Sigmoid colon (tissue), 7 donors: ENCODE measurements at places on chromosomes 7 and 10. TPM values are rescaled to one million over a fixed set of nuclear protein-coding genes. Genes with fewer than 3 reads are reported as not detected.
A peak's percentile ranks its signal among the peaks of the same experiment; 100 is the strongest.

The FEZF1 gene
- not detected for total RNA-seq

The CFTR gene
- total RNA-seq = not detected

The MRLN gene
- not detected for total RNA-seq

The AKR1D1 gene
- total RNA-seq = not detected

The SLC16A9 gene
- 0.55 TPM for total RNA-seq

The AGAP5 gene
- 5.9 TPM for total RNA-seq

The LRRC18 gene
- not detected for total RNA-seq

The ATRNL1 gene
- total RNA-seq = 17.3 TPM

The RTKN2 gene
- not detected for total RNA-seq

DNA sequence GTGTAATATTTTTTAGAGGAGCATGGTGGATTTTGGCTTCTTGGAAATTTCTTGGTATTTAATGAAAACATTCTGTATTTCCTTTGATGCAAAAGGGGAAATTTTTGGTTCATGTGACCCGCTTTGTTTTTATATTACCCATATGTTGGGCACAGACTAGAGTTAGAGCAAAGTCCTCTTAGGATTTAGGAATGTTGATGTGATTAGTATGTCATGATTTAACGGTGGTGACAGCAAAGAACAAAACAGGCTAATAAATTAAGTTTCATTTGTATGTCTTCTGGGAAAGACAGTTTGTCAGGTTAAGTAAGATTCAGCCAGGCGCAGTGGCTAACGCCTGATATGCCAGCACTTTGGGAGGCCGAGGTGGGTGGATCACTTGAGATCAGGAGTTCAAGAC, 304.6 kb downstream of the REEP3 start:
- H3K27ac ChIP-seq = no peak overlapping the region
- H3K36me3 ChIP-seq = no peaks in the 10 kb centered on the region
- H3K4me1 ChIP-seq = no peaks in the 10 kb centered on the region
- H3K4me3 ChIP-seq = no peak overlapping the region

GRCh38 chr7:94301024-94301586, 93.6 kb upstream of the COL1A2 start:
- no peaks in the 10 kb centered on the region for H3K36me3 ChIP-seq
- H3K4me3 ChIP-seq = no peak overlapping the region
- no peaks in the 10 kb centered on the region for H3K27me3 ChIP-seq
- DNase-seq = peak; percentile 91
- peak overlapping the region; percentile 78 for H3K27ac ChIP-seq

- peaks cover 16% of the 10 kb centered on the region for H3K4me1 ChIP-seq
- H3K27me3 ChIP-seq = no peaks in the 10 kb centered on the region
- DNase-seq = no peak
- no peak overlapping the region for H3K27ac ChIP-seq
- H3K36me3 ChIP-seq = no peaks in the 10 kb centered on the region
These were observed 122.3 kb upstream of the MDFIC start for GRCh38 chr7:114799628-114800028.

DNA sequence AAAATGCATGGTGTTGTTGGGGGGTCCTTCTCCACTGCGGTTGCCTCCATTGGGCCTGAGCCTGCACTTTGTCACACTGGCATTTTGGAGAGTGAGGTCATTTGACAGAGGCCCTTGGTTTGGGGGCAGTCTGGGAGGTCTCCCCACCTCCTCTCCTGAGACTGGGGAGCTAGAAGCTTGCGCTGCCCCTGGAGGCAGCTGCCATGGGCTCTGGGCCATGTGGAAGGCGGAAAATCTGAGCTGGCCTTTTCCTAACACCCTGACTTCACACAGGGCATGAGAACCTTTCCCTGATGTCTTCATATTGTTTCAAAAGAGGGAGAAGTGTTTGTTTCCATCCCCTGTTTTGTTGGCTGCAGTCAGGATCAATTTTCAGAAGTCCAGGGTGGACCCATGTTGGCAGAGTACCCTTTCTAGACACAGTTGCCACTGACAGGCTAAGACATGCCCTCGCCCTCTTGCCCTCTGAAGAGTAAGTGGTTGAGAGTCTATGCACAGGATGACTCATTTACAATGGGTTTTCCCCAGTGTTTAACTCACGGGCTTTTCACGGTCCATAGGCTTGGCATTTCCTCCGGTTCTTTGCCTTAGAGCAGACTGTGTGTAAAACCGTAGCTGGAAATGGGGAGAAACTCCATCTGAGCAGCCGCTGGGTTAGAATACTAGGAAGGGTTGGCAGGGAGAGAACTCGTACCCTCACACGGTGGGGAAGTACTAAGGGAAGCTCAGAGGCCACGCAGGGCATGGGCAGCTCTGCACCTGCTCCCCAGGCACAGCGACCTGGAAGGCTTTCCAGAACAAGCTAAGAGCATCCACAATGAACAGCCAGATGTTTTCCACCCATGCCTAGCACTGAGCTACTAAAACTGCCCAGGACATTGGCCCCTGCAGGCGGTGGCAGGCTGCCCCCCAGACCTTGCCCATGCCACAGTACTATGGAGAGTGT, 655.0 kb downstream of the SDK1 start:
- no peak overlapping the region for H3K4me3 ChIP-seq
- H3K4me1 ChIP-seq = no peaks in the 10 kb centered on the region
- DNase-seq = no peak

GRCh38 chr7:44882899-44883298, 2.4 kb downstream of the PURB start:
- DNase-seq = no peak
- peaks cover 76% of the 10 kb centered on the region for H3K4me1 ChIP-seq
- H3K36me3 ChIP-seq = no peaks in the 10 kb centered on the region
- H3K4me3 ChIP-seq = peak overlapping the region; percentile 93
- peak overlapping the region; percentile 100 for H3K27ac ChIP-seq

- peak overlapping the region; percentile 100 for H3K27ac ChIP-seq
- peak; percentile 89 for DNase-seq
- H3K4me1 ChIP-seq = peaks cover 30% of the 10 kb centered on the region
- H3K36me3 ChIP-seq = peaks cover 29% of the 10 kb centered on the region
- peak overlapping the region; percentile 84 for H3K4me3 ChIP-seq
These were observed 1.2 kb downstream of the KLF6 start for GRCh38 chr10:3783682-3784432.

DNA sequence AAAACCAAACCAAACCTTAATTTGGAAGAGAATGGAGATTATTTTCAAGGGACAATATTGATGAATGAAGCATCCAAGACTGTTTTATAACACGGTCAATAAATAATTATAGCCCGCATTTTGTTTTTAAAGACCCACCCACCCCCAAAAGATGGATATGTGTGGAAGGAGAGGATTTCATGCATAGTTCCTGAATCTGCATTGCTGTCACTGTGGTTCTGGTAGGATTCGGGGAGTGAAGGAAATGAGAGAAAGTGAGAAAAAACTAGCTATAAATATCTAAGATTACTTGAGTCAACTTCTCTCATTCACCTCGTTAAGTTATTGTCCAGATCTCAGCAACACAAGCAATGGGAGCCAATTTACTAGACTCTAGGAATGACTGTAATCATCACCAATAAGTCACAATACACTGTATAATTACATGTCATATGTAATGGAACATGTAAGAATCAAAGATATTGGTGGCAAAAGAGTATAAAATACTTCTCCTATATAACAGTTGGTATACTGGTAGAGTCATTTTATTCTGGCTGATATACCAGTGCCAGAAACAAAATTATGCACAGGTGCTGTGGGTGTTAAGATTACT, 30.2 kb downstream of the NAMPT start:
- no peaks in the 10 kb centered on the region for H3K4me1 ChIP-seq
- peaks cover 92% of the 10 kb centered on the region for H3K36me3 ChIP-seq
- no peak for DNase-seq
- no peak overlapping the region for H3K4me3 ChIP-seq
- no peaks in the 10 kb centered on the region for H3K27me3 ChIP-seq

GRCh38 chr10:52437205-52437646, 123.1 kb downstream of the DKK1 start:
- H3K27me3 ChIP-seq = no peaks in the 10 kb centered on the region
- DNase-seq = no peak
- no peaks in the 10 kb centered on the region for H3K4me1 ChIP-seq

DNA sequence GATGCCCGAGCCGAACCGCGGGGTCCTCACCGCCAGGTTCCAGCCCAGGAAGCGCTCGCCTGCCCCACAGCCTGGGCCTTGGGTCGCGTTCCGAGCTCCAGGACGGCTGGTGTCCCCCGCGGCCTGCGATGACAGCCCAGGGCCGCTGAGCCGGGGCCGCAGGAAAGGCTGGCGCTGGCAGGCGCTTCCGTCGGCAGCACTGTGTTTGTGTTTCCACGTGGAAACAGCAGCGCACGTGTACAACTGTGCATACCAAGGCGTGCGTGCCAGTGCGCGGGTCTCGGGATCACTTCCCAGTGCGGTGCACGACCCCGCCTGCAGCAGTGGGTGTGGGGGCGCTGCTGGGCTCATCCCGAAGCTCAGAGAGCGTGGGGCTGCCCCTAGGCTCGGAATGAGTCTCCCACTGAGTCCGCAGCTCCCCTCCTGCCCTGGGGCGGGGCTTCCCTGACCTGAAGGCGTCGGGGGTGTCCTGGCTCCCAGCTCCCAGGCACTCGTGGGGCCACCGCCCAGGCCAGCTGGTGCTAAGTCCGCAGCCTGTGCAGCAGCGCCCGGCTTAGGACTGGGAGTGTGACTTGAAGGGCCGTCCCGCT, 17.2 kb downstream of the AP5Z1 start:
- H3K27ac ChIP-seq = peak overlapping the region; percentile 71
- peak; percentile 70 for DNase-seq
- H3K27me3 ChIP-seq = no peaks in the 10 kb centered on the region
- peak overlapping the region; percentile 20 for H3K4me3 ChIP-seq
- peaks cover 18% of the 10 kb centered on the region for H3K36me3 ChIP-seq

- no peak overlapping the region for H3K4me3 ChIP-seq
- H3K4me1 ChIP-seq = peaks cover 37% of the 10 kb centered on the region
- peak overlapping the region; percentile 58 for H3K27ac ChIP-seq
- peaks cover 10% of the 10 kb centered on the region for H3K36me3 ChIP-seq
- no peaks in the 10 kb centered on the region for H3K27me3 ChIP-seq
These were observed 28.1 kb downstream of the XPNPEP1 start for GRCh38 chr10:109895095-109895818.

DNA sequence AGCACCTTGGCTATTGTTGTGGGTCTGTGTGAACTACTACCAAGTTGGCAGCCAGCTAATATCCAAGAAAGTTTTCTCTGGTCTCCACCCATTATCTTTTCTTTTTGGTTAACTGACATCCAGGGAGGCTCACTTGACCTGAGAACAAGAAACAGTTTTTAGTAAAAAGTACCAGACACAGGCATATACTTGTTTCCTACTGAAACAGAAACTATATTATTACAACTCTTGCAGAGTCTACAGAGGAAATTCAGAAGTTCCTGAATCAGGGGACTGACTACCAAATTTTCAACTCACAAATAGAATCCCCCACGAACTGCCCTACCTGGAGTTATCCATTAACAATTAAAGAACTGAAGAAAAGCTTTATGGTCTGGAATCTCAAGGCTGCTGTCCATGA, 168.9 kb downstream of the KCND2 start:
- H3K27ac ChIP-seq = no peak overlapping the region
- no peaks in the 10 kb centered on the region for H3K4me1 ChIP-seq
- no peaks in the 10 kb centered on the region for H3K36me3 ChIP-seq
- no peaks in the 10 kb centered on the region for H3K27me3 ChIP-seq
- no peak overlapping the region for H3K4me3 ChIP-seq

GRCh38 chr7:131859147-131859821, 302.9 kb upstream of the PODXL start:
- H3K4me1 ChIP-seq = peaks cover 18% of the 10 kb centered on the region
- H3K27ac ChIP-seq = no peak overlapping the region
- H3K27me3 ChIP-seq = no peaks in the 10 kb centered on the region
- peak; percentile 75 for DNase-seq
- no peaks in the 10 kb centered on the region for H3K36me3 ChIP-seq

GRCh38 chr7:18356191-18356645, 139.3 kb upstream of the HDAC9 start:
- no peak overlapping the region for H3K4me3 ChIP-seq
- no peaks in the 10 kb centered on the region for H3K36me3 ChIP-seq
- no peak for DNase-seq
- peaks cover 18% of the 10 kb centered on the region for H3K4me1 ChIP-seq
- H3K27me3 ChIP-seq = no peaks in the 10 kb centered on the region
- no peak overlapping the region for H3K27ac ChIP-seq

GRCh38 chr7:8147760-8148463, 114.1 kb downstream of the ICA1 start:
- no peaks in the 10 kb centered on the region for H3K36me3 ChIP-seq
- no peak overlapping the region for H3K27ac ChIP-seq
- DNase-seq = no peak

DNA sequence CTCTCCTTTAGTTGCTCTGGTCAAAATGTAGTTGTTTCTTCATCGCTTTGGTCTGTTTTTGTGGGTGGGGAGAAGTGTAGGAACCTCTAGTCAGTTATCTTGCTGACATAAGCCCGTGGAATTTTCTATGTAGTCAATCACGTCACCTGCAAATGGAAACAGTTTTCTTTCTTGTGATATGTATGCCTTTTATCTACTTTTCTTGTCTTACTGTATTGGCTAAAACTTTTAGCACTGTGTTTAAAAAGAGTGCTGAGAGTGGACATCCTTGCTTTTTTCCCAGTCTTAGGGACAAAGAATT, 42.3 kb downstream of the AKR1E2 start:
- no peak overlapping the region for H3K4me3 ChIP-seq
- no peaks in the 10 kb centered on the region for H3K27me3 ChIP-seq
- H3K27ac ChIP-seq = no peak overlapping the region
- no peak for DNase-seq
- H3K4me1 ChIP-seq = no peaks in the 10 kb centered on the region

DNA sequence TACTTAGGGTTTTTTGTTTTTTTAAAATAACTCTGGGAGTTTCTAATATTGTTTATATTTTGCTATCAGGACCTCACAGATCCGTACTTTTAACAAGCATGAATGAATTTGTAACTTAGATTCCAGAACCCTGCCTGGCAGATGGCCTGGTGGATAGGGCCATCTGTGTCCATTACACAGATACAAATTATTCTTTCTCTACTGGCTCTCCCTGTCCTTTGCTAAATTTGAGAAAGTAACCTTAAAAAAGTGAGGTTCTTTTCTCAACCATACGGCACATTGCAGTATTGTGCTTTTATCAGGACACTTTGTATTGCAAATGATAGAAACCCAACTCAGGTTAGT, 26.6 kb downstream of the LCOR start:
- no peaks in the 10 kb centered on the region for H3K36me3 ChIP-seq
- H3K27ac ChIP-seq = no peak overlapping the region
- no peak overlapping the region for H3K4me3 ChIP-seq
- peaks cover 33% of the 10 kb centered on the region for H3K4me1 ChIP-seq
- no peaks in the 10 kb centered on the region for H3K27me3 ChIP-seq
- no peak for DNase-seq

- DNase-seq = no peak
- H3K27me3 ChIP-seq = no peaks in the 10 kb centered on the region
- H3K27ac ChIP-seq = no peak overlapping the region
- no peaks in the 10 kb centered on the region for H3K36me3 ChIP-seq
- H3K4me1 ChIP-seq = peaks cover 9% of the 10 kb centered on the region
These were observed 749.0 kb downstream of the SUGCT start for GRCh38 chr7:40883826-40884225.

DNA sequence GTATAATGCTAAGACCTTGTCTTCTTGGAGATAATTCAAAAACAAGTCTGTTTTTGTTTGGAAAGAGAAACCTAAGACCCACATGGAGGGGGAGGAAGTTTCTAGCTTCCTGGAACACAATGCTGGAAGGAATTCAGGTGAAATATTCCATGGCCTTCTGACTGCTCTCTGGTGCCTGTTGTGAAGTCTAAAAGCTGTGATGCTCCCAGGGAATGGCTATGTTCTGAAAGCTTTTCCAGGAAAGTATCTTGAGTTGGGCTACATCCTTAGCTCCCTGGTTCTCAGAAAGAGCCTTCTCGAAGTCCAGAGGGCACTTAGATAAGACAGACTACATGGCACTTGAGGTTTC, 12.5 kb upstream of the PFKP start:
- no peaks in the 10 kb centered on the region for H3K36me3 ChIP-seq
- H3K4me1 ChIP-seq = peaks cover 10% of the 10 kb centered on the region
- H3K4me3 ChIP-seq = no peak overlapping the region

- peak; percentile 77 for DNase-seq
- H3K4me1 ChIP-seq = peaks cover 6% of the 10 kb centered on the region
- peak overlapping the region; percentile 67 for H3K27ac ChIP-seq
- peak overlapping the region; percentile 72 for H3K4me3 ChIP-seq
- H3K27me3 ChIP-seq = no peaks in the 10 kb centered on the region
These were observed 438.1 kb upstream of the GALNT17 start for GRCh38 chr7:70693686-70694433.
